ENCODE measurements at places on chromosomes 3 and 15. TPM values are rescaled to one million over a fixed set of nuclear protein-coding genes. Genes with fewer than 3 reads are reported as not detected.

The CRELD1 gene
- 52.4 TPM for polyA plus RNA-seq

The FOXL2NB gene
- not detected for polyA plus RNA-seq

The ARRDC4 gene
- 37.8 TPM for polyA plus RNA-seq

The CLDN16 gene
- 49.3 TPM for polyA plus RNA-seq

The MUSTN1 gene
- 0.22 TPM for polyA plus RNA-seq

The CHRNA5 gene
- 6.3 TPM for polyA plus RNA-seq

GRCh38 chr3:105166893-105167292 is 199.8 kb upstream of the ALCAM start:
- no peak for DNase-seq

DNA sequence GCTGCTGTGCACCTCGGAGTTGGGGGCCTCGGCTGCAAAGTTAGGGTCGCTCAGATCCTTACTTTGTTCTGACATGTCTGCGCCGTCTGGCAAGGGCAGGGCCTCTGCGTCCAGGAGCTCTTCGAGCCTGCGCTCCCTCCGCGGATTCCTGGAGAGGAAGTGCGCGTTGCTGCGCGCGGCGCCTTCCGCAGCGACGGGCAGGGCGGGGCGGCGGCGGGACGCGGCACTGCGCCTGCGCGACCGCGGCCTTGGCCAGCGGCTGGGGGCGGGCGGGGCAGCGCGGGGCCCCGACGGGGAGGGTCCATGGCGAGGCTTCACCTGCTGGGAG is at the start of gene NDN:
TSS of gene NDN (minus strand) at position 163 of the 328 bp plus-strand sequence. CDS start at position 75, 88 bp downstream.
- DNase-seq, result no peak

GRCh38 chr3:58366699-58367098 is 34.0 kb downstream of the PXK start:
- no peak for DNase-seq

DNA sequence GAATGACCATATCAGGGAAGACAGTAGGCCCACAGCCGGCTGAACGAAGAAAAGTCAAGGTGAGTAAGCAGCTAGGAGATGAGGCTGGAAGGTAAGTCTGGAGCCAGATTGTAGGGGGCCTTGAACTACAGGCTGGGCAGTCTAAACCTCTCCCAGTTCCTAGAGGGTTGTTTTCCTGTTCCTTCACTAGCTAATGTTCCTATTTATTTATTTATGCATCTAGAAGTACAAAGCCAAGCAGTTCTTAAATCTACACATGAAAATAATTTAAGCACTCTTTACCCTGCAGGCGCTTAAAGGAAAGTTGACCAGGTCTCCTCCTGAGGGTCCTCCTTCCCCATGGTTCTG is 3.7 kb downstream of the ACAA1 start:
- no peak for DNase-seq

DNA sequence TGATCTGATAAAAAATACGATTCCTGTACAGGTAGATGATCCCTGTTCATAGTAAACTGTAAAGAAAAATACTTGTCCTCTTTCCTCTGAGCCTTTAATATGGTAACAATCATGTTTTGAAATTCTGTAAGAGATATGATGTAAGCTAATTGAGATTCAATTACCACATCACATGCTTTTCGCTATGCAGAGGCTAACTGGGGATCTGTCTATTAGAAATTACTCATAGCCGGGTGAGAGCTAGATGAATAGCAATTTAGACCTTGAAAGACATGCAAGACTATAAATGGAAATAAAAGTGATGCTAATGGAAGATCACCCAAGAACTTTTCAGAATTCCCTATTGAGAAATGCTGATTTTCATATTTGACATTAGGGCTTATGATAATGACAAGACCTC is 579.9 kb upstream of the ZNF717 start:
- DNase-seq, result no peak

- DNase-seq, result no peak
Observed at GRCh38 chr3:167918686-167919085, 177.0 kb downstream of the GOLIM4 start.

DNA sequence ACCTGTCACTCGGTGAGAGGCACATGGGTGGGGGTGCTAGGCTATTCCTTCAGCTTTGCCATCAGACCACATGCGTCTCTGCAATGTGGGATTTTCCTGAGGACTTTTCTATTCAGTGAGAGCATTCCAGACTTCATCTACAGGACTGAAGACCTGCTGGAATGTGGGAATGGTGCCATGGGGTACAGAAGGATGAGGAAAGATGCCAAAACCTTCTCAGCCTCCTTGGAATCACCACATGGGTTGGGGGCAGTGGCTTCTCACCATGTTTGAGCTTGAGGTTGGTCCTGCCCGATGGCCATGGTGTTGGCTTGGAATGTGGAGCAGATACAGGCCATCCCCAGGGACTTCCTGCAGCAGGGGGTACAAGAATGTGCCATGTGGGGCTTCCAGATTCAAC is 80.9 kb upstream of the KLF13 start:
- DNase-seq, result no peak

DNA sequence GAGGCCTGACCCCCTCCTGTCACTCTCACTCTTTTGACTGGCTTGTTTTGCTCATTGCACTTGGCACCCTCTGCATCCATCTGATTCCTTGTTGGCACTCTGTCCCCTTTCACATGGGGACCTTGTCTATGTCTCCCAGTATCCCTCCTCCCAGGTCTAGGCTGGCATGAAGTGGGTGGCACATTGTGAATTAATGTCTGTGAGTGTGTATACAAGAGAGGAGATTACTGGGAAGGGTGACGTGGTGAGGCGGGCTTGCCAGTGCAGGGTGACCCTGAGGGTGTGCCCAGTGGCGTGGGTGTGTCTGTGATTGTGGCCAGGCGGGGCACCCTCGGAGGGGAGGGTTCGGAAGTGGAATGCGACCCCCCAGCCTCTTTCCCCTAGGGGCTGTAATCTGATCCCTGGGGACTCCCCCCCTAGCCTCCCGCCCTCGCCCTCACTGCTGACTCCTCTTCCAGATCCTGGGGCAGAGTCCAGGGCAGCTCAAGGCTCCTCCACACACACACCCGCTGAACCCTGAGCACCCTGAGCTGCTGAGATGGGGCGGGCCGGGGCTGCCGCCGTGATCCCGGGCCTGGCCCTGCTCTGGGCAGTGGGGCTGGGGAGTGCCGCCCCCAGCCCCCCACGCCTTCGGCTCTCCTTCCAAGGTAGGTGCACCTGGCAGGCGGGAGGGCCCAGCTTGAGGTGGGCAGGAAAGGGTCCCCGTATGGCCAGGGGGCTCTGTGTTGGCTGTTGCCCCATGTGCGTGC is at the start of gene SEMA3B:
TSS of gene SEMA3B (plus strand) at position 445 of the 749 bp plus-strand sequence. CDS start at position 539, 94 bp downstream.
- no peak for DNase-seq

- no peak for DNase-seq
Observed at GRCh38 chr15:91953432-91953831, 99.9 kb downstream of the SLCO3A1 start.

DNA sequence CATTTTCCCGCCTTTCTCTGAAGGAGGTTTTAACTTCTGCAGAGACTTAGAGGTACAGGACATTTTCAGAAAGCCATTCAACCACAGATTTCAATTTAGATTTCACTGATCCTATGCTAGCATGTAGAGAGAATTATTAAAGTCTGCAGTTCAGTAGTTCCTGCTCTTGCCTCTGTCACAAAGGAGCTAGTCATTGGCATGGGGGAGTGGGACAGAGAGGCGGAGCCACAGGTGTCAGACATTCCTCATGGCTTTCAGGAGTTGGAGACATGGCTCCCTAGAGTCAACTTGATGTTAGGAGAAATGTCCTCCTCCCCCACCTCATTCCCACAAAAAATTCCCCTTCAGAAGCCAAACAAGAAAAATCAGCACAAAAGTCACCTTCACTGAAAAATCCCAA is 66.0 kb upstream of the SIAH2 start:
- DNase-seq, result no peak
